NCI-H187 treated with DMSO at 0.1 percent for 48 hours (cell line): ENCODE measurements at places on chromosomes 3 and 15.

- no peak for DNase-seq
These were observed 462.6 kb downstream of the GABRG3 start for GRCh38 chr15:27433604-27434003.

- DNase-seq, result no peak
These were observed 300.2 kb downstream of the OTOL1 start for GRCh38 chr3:161796780-161797179.

GRCh38 chr15:85584872-85585271 is 204.5 kb downstream of the AKAP13 start:
- no peak for DNase-seq

DNA sequence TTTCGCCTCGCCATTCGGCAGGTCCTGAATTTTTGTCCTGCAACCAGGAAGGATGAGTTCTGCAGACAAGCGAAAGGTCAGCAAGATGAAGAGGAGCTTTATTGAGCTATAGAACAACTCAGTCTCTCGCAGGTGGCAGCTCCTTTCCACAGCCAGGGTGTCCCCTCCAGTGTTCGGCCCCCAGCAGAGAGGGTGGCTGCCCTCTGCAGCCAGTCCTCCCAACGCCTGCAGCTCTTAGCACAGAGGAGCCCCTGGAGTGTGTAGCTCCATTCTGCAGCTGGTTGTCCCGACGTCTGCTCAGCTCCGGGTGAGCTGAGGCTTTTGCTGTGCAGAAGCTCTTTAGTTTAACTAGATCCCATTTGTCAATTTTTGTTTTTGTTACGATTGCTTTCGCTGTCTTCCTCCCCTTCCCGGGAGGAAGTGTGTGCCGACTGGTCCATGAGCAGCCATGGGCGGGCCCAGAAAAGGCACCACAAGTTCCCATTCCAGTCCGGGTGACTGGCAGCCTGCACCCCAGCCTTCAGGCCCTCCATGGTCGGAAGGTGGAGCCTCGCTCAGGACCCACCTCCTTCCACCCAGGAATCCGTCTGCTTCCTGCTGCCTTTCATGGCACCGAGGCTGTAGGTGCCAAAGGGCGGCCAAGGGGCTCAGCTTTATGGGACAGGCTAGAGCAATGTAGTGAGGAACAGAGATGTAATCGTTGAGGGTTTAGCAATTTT is 497.8 kb upstream of the CNTN4 start:
- no peak for DNase-seq

GRCh38 chr15:58361273-58361759 is 70.5 kb upstream of the LIPC start:
- DNase-seq, result peak; percentile 19

DNA sequence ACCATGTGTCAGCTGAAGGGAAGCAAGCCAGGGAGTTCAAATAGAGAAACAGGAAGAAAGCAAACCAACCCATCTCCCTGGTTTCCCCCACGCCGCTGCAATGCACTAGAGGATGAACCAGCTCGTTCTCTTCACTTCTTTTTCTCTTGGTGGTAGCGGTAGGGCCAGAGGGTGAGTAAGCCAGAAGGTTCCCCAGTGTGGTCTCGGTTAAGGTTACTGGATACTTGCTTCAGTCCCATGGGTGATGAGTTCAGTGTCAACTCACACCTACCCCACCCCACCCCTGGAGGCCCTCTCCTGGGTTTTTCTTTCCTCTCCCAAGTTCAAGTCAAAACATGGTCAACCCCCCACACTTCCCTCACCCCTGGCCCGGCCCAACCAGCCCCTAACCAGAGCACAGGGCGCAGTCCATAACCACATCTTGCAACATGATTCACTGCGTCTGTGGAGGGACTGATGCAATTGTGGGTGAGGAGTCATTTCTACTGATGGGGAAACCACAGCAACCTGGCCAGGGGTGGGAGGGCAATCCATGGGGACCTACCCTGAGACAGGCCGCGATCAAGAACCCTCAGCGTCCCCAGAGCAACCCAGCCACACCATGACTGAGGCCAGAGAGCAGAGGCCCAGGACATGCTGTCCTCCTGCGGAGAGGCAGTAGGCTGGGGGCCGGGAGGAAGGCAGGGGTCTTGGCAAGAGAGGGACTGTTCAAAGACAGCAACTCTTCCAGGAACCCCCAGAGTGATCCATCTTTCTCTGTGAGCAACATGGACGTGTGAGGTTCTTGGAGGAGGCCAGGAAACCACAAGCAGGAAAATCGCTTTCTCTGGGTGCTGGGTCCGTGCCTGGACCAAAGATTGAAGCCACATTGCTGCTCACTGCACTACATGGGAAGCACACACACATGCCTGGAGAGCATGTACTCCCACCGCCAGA is 276.6 kb downstream of the UACA start:
- DNase-seq, result no peak

DNA sequence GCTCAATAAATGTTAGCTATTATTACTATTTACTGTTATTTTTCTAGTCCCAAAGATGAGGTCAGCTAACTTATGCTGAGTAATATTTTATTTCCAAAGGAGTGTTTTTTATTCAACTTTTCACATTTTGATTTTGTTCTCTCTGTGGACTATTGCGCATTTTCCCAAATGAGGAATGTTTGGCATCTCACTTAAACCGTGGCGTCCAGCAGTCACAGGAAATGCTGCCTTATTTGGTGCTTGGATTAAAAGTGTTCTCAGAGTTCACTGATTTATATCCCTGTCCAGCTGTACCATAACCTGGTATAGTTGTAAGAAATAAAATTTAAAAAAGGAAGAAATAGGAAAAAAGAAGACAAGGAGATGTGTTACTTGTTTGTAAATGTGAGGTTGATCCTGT is 166.8 kb downstream of the THSD4 start:
- no peak for DNase-seq

GRCh38 chr15:70726753-70727152 is 36.6 kb downstream of the UACA start:
- no peak for DNase-seq

- DNase-seq, result no peak
These were observed 46.5 kb downstream of the NEK10 start for GRCh38 chr3:27322634-27323033.

DNA sequence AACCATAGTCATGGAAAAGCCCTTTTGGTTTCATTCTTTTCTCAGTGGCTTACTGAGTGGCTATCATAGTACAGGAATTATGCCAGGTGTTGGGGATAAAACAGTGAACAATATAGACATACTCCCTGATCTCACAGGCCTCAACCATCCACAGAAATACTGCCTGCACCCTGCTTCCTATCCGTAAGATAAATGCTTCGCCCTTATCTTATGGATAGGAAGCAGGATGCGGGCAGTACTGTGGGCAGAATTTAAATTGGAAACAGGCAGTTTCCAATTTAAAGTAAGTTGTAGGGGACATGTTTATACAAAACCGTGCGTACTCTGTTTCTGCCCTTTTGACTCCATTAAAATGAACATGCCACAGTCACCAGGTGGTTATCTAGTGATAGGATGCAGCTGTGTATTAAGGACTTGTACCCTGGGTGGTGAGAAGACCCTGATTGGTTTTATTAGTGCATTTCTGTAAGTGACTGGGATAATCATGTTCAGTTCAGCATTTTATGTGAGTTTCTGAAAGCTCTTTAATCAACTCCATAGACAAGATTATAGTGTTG is 141.8 kb upstream of the BHLHE40 start:
- DNase-seq, result no peak

GRCh38 chr3:161474139-161474538 is 22.5 kb upstream of the OTOL1 start:
- DNase-seq, result no peak

DNA sequence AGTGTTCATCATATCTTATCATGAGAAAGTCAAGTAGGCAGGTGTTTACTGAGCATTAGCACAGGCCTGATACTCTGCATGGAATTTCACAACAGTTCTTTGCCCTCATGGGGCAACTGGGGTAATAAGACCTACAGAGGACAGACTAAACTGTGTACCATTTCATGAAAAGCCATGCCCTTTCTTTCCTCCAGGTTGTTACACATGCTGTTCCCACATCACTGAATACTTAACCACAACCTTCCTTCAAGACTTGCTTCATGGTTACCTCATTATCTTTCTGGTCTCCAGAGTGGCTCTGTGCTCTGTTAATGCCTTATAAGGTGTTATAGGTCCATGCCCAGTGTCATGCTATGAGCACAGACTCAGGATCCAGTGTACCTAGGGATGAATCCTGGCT is 28.2 kb upstream of the RSL24D1 start:
- no peak for DNase-seq

DNA sequence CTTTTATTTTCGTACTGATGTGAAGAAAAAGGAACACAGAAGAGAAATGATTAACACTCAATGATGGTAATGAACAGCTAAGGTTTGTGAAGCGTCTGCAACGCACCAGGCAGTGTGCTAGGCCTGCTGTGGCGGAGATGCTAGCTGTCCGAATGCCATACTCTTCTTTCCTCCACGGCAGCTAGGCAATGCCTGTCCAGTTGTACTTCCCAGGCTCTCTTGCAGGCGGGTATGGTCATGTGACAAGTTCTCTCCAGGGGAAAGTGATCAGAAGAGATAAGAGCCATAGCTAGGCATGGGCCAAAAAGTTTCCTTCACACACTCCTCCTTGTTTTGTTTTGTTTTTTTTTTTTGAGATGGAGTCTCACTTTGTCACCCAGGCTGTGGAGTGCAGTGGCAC is 6.7 kb downstream of the TADA3 start:
- no peak for DNase-seq

DNA sequence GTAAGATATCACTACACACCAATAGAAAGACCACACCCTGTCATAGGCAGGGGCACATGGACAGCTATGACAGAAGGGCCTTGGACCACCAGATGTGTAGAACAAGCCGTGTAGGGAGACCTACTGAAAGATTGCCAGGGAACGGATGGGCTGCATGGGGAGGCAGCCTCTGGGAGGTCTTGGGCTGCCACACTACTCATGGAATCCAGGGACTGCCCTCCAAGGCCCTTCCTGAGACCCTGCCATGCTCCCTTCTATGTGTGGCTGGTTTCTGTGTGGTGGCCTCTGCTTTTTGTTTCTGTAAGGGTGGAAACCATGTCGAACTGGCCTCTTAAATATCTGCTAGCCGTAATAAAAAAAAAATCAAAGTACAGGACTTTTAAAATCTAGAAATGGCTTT is 86.9 kb downstream of the OCA2 start:
- no peak for DNase-seq

DNA sequence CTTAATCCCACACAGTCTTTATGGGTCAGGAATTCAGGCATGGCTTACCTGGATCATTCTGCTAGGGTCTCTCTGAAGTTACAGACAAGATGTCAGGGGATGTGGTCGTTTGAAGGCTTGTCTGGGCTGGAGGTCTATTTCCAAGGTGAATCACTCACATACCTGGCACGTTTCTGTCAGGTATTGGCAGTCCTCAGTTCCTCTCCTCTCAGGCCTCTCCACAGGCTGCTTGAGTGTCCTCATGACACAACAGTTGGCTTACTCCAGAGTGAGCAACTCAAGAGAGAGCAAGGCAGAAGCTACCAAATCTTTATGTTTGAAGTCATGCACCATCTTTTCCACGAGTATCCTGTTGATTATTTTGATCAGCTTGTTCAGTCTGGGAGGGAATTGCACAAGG is 43.9 kb upstream of the PARP14 start:
- no peak for DNase-seq

- DNase-seq, result no peak
These were observed 9.7 kb downstream of the APH1B start for GRCh38 chr15:63287109-63287508.

- no peak for DNase-seq
These were observed 379.2 kb downstream of the VPS13C start for GRCh38 chr15:61681038-61681418.

- no peak for DNase-seq
These were observed 881.3 kb upstream of the NR2F2 start for GRCh38 chr15:95449230-95449628.

- DNase-seq, result no peak
These were observed 10.5 kb downstream of the ACOX2 start for GRCh38 chr3:58526515-58526957.

GRCh38 chr15:69459066-69459465 is 6.4 kb downstream of the RPLP1 start:
- DNase-seq, result no peak

DNA sequence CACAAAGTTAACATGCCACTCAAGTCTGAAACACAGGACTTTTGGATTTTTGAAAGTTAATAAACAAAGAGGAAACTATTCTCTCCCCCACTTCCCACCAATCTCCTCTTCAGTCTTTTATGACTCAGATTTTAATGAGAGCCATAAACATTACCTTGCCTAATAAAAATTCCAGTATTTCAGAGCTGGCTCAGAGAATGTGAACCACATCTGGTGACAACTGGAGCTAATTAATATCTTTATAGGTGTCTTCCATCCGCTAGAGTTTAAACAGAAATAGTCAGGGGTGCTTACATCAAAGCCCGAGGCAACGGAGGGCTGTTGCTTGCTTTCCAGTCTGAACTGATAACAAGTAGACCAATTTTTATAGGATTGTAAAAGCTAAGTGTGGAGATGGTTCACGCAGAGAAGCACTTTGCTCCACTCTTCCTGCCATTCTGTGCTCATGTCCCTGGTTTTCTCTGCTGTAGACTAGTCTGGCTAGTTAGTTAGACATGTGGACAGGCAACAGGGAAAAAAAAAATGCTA is 363.6 kb downstream of the NR2F2 start:
- DNase-seq, result no peak

DNA sequence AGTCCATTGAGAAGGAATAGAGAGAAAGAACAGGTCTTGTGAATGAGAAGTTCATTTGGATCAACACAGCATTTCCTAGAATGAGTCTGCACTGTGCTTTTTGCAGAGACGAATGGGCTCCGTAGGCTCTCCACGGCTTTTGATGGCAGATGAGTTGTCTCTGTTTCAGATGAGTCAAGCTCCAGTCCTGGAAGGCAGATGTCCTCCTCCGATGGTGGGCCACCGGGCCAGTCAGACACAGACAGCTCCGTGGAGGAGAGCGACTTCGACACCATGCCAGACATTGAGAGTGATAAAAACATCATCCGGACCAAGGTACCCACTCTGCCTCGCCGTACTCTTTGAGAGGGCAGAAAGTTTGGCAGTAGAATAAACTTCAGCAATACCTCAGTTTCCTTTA is 70.5 kb downstream of the SIDT1 start:
- DNase-seq, result no peak

DNA sequence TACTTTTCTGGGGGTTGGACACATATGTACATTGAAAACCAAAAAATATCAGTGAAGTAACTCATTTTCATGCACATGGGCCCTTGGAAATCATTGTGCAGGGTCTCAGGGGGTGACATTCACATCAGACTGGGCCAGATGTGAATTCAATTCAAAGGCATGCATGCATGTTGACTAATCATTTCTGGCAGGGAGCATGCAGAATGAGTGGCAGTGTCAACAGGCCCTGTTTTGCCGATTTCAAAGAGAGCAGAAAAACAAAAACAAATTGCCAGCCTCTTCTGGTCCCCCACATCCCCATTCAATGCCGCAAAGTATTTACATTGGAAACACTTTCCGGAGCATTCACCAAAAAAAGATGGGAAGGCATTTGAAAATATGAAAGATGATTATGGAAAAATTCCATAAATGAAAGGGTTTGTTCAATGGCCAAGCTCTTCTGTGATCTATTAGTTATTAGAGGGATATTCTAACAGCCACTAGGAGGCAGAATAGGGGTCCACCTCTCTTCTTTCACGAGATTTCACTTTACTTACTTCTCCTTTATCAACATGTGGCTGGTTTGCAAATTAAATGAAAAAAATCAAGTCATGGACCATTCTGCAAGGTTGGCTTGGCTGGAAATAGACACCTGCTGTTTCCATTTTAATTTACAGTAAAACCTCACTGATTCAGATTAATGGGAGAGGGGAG is 119.9 kb upstream of the FEZF2 start:
- DNase-seq, result no peak

- DNase-seq, result no peak
These were observed 27.9 kb upstream of the FAM174B start for GRCh38 chr15:92683511-92683834.
